AG09309 (cell line): ENCODE measurements at places on chromosomes 2 and 18.

- peak; percentile 55 for DNase-seq
Measured at GRCh38 chr2:10079266-10079869, 843 bp downstream of the CYS1 start.

DNA sequence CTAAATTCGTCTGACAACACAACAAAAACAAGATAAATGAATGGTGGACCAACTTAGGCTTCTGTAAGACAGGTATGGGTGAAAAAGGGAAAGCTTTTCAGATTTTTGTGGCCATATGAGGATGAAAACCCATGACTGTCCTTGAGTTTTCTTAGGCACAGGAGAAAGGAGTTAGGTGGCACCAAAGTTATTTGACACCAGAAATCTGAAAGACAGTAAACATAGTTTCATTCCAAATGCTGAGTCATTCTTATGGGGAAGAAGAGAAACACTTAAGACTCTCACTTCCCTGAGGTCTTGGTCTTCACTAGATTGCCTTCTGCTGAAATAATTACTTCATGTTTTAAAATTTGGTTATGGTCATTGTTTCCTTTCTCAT lies 5.2 kb upstream of the GPD2 start:
- no peak for DNase-seq

GRCh38 chr2:216404010-216404618 lies 8.2 kb upstream of the SMARCAL1 start:
- no peak for DNase-seq

- DNase-seq: no peak
Measured at GRCh38 chr2:166074430-166074829, 53.4 kb downstream of the SCN1A start.

- DNase-seq: no peak
Measured at GRCh38 chr2:191910518-191910917, 63.6 kb upstream of the CAVIN2 start.

DNA sequence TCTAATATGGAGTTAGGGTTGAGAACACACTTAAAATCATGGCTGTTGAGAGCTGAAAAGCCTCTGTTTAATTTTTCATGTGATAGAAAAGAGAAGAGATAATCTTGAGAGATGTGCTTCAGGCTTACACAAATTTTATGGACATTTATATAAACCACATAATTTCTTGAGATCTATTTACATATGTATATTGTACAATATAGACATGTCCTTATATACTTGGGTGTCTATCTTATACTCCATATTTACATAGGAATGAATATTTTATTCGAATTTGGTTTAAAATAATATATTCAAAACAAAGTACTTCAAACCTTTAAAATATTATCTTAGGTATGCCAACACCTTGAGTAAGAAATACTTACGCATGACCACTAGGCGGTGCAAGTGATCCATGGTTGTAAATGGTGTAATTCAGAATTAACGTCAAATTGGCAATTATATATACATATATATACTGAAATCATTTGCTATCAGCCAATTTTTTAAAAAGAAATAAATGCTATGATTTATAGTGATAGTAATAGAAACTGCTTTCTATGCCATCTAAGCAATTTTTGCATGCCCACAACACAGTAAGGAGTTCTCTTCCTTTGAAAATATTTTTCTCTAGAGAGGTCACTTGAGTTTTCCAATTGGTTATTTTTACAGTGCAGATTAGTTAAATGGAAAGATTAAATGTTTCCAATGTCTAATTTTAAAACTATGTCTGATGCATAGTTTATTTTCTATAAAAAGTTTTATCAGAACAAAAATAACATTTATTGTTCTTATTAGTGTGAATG lies 37.6 kb upstream of the SPAG16 start:
- DNase-seq: no peak

DNA sequence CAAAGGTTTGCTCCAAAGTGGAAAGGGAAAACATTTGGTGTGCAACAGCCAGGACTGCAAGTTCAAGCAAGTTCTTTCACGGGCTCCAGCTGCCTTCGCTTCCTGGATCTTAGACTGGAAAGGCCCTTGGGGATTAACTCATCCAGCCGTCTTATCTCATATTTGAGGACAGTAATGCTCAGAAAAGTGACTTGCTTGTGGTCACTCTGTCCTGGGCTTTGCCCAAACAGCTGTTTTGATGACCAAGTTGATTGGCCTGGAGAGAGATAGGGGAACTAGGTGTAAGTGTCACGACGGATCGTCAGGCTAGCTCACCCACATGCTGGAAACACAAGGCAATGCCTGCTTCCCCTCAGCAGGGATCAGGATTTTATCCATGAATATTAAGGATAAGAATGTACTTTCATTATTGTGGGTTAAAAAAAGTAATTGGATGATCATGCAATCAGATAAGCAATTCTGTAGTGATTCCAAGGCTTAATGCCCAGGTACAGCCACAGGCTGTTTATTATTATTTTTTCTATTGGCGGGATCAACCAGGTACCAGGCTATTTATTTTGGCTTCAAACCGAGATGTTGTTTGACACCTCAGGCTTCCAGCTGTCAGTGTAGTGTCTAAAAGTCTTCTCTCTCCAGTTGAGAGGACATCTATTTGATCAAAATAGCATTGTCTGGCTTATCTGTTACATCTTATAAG lies 162.5 kb upstream of the EPAS1 start:
- no peak for DNase-seq

DNA sequence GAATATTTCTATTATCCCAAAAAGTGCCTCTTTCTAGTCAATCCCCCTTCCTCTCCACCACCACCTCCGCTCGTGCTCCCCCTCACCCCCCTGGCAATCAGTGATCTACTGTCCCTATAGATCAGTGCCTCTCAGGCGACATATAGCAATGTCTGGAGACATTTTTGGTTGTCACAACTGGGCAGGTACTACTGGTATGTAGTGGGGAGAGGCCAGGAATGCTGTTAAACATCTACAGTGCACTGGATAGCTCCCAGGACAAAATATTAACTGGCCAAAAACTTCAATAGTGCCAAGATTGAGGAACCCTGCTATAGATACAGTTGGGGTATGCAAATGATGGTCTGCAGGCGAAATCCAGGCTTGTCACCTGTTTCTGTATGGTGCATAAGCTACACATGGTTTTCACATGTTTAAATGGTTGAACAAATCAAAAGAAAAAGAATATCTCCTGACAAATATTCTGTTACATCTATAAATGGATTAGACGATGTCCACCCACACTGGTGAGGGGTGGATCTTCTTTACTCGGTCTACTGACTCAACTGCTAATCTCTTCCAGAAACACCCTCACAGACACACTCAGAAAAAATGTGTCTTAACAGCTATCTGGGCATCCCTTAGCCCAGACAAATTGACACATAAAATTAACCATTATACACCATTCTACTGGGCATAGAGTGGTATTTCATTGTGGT lies 25.5 kb downstream of the DPYSL5 start:
- DNase-seq: no peak

DNA sequence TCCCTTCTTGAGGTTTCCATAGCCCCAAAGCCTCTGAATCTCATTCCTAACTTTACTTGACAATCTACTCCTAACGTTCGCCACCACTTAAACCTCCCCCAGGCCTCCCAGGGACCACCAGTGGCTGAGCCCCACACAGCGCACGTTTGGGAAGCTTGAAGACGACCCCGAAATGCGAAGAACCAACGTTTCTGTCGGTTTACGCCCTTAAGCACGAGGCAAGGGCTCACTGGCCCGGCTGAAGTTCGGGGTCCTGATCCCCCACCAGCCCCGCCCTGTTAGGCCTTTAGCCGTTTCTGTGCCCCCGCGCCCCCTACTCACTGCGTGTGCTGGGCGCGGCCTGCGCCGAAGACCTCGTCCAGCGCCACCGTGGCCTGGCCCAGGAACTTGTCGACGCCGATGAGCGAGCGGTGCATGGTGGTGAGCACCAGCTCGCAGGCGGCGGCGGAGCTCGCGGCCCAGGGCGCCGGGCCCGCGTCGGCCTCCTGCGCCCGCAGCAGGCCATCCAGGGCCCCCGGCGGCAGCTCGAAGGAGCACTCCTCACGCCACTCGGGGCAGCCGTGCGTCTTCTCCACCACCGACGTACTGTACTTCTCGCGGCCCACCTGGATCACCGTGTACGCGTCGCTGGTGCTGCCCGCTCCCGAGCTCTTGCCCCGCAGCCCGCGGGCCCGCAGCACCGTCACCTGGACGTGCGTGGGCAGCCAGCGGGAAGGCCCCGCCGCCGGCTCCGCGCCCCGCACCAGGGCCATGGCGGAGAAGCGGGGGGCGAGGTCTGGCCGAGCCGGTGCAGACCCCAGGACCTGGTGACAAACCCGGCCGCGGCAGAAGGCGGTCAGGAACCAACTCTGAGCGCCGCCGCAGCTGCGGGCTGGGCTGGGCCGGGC lies 479 bp downstream of the RAB11FIP5 start:
- no peak for DNase-seq

DNA sequence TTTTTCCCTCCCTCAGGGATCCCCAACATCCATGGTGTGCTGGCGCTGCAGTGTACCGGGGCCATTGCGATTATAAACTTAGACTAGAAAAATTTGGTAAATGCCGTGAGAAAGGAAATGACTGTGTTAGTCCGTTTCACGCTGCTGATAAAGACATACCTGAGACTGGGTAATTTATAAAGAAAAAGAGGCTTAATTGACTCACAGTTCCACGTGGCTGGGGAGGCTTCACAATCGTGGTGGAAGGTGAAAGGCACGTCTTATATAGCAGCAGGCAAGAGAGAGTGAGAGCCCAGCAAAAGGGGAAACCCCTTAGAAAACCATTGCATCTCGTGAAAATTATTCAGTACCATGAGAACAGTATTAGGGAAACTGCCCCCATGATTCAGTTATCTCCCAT lies 44.3 kb downstream of the NTSR2 start:
- DNase-seq: no peak

- no peak for DNase-seq
Measured at GRCh38 chr2:7539077-7539476, 621.9 kb downstream of the RNF144A start.

- DNase-seq: no peak
Measured at GRCh38 chr2:53750041-53750768, 17.4 kb upstream of the CHAC2 start.

DNA sequence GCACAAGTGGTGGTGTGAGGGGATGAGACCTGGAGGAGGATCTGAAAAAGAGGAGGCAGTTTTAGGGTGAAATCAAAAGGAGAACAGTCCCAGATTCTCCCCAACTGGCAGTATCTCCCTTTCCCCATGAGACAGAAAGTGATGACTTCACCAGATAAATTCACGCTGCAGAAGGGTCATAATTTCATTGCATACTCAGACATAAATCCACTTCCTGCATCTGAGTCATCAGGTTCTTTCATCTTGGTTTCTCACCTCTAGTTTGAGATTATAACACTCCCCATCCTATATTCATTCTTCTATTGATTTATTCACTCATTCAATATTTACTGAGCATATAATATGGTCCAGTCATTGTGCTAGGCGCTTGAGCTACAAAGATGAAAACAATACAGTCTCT lies 64.7 kb downstream of the CCDC148 start:
- DNase-seq: no peak

- no peak for DNase-seq
Measured at GRCh38 chr2:196404276-196404675, 232.9 kb upstream of the STK17B start.

DNA sequence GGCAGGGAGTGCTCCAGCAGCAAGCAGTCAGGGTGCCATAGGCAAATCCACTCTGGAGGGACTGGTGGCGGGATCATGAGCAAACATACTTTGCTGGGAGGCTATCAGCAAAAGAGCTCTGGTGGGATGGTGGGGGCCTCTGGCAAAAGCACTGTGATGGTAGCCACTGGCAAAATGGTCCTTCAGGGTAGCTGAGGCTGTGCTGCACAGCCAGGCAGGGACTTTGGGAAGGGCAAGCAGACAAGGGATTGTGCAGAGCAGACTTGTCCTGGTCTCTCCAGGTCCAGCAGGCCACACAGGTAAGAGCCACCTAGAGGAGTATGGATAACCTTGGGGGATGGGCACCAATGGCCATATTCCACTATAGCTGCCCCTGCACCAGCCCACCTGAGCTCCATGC lies 129.4 kb upstream of the OTOS start:
- DNase-seq: no peak

DNA sequence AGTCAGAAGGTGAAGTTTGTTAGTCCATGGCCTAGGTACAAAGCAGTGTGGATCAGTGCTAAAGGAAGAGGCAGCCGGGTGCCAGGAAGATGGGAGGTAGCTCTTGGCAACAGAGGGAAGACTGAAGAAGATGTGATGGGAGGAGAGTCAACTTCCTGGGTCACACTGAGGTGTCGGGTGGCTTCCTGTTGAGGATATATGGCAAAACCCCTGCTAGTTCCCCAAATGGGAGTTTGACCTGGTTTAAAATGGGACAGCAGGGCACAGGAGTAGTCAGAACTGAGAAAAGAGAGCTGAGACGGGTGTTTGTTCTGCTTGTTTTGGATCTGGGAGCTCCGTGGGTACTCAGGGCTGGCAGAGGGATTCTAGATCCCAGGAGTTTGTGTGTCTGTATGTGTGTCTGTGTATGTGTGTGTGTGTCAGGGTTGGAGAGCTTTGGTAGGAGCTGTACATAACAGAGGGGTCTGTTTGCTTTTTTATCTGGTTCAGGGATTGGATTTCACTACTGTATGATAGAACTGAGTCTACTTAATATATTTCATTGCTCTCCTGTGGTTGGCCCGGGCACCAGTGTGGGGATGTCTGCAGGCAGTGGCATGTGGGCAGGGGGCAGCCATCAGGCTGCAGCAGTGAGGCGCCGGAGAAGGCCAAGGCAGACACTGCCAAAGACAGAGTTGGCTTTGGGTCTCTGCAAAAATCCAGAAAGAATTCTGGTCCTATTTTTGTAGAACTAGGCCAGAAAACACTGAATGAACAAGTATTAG lies 17.1 kb downstream of the MXD1 start:
- DNase-seq: no peak

DNA sequence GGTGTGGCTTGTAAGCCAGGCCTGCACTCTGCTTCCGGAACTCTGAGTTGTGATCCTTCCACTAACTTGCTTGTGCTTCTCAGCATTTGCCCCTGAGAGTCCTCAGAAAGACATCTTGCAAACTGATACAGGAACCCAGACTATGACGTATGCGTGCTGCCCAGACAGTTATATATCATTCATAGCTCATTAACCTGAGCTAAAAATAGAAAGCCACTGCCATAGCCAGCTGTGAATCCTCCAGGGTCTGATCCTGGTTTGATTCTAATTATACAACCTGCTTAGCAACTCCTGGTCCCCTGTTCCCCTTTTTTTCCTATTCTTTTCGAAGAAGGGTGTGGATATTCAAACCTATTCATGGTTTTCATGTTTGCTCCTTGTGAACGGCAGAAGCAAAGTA lies 63.7 kb downstream of the MARCHF4 start:
- DNase-seq: no peak

DNA sequence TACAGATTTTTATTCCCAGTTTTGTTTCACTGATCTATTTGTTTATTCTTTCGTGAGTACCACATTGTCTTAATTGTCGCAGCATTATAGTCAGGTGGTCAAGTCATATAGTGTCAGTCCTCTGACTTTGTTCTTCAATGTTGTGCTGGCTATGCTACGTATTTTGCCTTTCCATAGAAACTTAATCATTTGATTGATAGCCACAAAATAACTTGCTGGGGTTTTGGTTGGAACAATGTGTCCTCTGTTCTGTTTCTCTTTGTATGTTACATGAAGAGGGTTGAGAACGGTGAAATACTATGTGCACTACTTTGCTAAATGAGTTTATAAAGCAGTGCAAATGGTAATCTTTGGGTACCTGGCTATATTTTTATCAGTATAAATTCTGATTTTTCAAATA lies 64.9 kb upstream of the TTC27 start:
- no peak for DNase-seq

GRCh38 chr2:21920721-21921120 lies 797.0 kb downstream of the TDRD15 start:
- DNase-seq: no peak

GRCh38 chr2:62194558-62195420 lies 1.1 kb upstream of the B3GNT2 start:
- no peak for DNase-seq

GRCh38 chr2:30503695-30504052 lies 56.6 kb downstream of the LCLAT1 start:
- DNase-seq: no peak
